Activated CD4-positive, alpha-beta T cell treated with anti-CD3 and anti-CD28 coated beads for 36 hours (primary cell): ENCODE measurements at places on chromosomes 2 and 18. TPM values are rescaled to one million over a fixed set of nuclear protein-coding genes. Genes with fewer than 3 reads are reported as not detected.

Gene KIAA2012
- not detected for total RNA-seq

Gene NOSTRIN
- total RNA-seq = not detected

Gene EVX2
- not detected for total RNA-seq

Gene CCBE1
- total RNA-seq = not detected

Gene RESP18
- not detected for total RNA-seq

DNA sequence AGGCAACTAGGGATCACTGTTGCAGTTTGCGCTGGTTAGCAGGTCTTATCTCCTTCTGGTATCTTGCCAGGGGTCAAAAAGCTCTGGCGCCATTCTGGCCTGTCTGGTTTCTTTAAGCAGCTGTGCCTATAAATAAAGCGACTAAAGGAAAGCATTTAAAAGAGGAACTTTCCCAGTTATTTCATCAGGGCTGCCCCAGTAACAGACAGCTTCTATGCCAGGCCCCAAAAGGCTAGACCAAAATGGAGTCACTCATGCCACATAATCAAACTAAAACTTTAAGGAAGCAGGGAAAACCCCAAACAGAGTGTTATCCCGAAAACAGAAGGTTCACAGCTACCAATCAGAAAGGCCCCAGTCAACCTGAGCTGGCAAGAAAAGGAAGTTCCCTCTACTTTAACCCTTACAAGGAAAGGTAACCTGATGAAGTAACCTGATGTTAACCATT is 41.2 kb upstream of the HNRNPA3 start:
- no peak for DNase-seq

GRCh38 chr2:128028668-128029054 is 802 bp upstream of the SAP130 start:
- DNase-seq = no peak

DNA sequence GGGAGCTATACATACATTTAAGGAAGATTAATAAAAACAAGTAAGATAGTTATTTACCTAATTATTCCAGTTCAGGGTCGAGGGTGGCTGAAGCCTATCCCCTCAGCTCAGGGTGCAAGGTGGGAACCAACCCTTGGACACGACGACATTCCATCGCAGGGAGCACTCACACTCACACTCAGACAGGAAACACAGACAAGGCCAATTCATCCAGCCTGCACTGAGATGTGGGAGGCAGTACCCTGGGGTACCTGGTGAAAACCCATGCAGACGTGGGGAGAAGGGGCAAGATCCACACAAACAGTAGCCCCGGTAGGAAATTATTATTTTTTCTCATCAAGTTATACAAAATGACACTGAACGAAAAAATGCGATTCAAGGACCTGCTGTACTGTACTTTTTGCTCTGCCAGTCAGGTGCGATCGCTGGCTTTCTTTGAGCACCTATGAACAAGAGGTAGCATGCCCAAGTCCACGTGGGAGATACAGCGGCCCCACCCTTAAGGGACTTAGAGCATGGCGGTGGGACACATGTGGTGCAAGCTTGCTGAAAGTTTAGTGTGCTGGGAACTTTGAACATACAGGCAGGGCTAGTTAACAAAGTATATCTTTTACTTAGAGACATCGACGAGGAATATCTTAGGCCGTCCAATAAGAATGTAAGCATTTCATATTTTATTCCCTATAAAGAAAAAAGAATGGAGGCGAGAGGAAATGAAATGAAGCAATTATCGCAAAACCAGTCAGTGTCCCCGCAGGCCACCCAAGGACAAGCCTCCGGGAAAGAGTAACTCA is 624 bp downstream of the METTL8 start:
- peak; percentile 71 for DNase-seq

- no peak for DNase-seq
Observed at GRCh38 chr2:5039241-5039975, 652.8 kb upstream of the SOX11 start.

DNA sequence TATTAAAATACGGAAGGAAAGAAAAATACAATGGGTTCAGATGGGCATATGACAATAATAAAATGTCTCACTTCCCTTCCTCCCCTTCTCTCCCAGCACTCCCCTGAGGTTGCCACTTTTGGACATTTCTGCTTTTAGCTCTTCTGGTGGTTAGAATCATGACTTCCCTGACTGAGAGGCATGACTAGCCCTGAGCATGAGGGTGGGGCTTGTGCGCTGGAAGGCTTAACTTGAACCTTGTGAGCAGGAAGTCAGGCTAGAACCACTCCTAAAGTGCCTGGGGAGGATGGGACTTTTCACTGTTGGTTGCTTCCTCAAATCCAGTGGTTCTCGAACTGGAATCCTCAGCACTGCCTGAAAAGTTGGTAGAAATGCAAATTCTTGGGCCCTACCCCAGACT is 19.7 kb upstream of the ARHGAP25 start:
- peak; percentile 72 for DNase-seq

- no peak for DNase-seq
Observed at GRCh38 chr18:74459889-74460288, 2.8 kb upstream of the DIPK1C start.

GRCh38 chr2:47119001-47119400 is 36.1 kb downstream of the STPG4 start:
- DNase-seq = no peak

DNA sequence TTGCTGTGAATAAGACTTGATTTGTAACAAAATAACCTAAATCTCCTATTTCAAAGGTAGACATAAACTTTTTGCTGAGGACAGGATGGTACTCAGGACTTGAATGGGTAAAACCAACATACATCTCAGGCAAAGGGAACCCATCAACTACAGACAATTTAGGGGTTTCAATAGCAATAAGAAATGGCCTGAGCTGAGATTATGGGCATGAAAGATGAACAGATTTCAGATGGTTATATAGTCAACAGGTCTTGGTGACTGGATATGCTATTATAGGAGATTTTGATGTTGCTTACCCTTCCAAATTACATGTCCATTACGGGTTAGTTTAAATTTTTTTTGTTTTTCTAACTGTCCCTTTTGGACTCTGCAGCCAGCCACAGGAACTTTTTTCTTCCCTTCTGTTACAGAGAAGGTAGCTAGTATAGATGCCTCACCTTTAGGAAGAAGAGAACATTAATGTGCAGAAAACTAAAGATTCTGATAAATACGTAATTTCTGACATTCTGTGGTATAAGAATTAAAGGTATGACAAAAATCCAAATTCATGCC is 4.6 kb downstream of the RPS27A start:
- no peak for DNase-seq

DNA sequence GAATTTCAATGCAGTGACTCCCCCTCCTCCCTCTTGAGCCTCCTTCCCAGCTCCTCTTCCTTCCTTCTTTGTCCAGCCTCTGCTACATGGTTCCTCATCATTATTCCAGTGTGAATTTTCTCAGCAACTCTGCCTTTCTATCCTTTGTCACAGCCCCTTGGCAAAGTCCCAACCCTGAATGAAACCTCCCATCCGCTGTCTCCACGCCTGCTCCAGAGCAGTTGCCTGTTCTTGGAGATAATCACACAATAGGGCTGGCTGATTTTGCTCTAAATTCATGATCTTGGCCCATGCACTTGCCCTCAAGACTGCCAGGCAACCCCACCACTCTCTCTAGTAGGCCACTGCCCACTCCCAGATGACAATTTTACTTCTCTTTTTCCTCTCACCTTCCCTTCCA is 61.4 kb downstream of the BCL2L11 start:
- DNase-seq = no peak

GRCh38 chr2:235551965-235552364 is 58.1 kb downstream of the AGAP1 start:
- peak; percentile 10 for DNase-seq
